ENCODE measurements at places on chromosomes 1 and 21. TPM values are rescaled to one million over a fixed set of nuclear protein-coding genes. Genes with fewer than 3 reads are reported as not detected.
A peak's percentile ranks its signal among the peaks of the same experiment; 100 is the strongest.

DNA sequence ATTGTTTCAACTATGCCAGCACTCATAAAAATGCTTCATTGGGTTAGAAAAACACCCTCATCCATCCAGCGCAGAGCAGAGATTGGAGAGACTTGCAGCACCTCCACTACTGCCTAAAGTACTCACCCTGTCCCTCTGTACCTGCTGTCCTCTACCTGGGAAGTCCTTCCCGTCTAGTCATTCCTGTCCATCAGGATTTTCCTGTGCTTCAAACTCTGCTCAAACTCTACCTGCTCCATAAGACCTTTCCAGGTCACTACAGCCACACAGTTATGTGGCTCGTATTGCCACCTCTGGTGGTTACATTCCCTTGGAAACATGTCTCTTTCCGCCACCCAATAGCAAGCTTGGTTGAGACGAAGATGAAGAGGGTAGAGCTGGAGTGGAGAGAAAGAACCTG is 7.2 kb downstream of the OVGP1 start:
- DNase-seq = no peak

- DNase-seq = no peak
Measured at GRCh38 chr1:209544098-209544497, 39.4 kb upstream of the CAMK1G start.

DNA sequence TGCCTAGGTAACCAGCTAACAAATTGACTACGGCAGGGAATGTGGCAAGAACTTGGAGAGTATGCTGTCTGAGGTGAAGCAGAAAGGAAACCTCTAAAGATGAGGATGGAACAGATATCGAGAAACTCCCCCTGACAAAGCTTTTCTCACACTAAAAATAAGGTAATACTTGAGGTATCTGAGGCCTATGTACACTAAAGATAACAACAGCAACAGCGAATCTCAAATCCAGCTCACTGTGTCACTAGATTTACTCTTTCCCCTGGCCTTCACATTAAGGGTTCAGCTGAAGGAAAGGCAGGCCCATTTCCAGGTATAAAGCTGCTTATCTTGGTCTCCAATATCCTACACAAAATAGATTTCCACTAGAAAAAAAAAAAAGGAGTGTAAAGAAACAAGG is 518.0 kb downstream of the KCNT2 start:
- DNase-seq = no peak

DNA sequence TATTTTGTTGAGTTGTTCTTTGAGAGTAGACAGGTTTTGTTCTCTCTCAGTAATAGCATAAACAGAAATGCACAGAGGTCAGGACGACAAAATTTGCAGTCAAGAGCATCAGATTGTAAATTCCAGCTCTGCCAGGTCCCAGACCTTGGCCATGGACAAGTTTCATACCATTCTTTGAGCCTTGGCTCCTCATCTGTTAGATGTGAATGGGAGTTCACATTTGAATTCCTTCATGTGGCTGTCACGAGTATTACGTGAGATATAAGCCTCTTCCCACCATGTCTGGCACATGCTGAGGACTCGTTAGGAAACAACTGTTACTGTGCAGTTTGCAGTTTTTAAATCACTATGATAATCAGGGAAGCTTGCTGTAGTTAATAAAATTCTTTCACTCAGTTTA is 93.2 kb upstream of the KCTD3 start:
- peak; percentile 33 for DNase-seq

DNA sequence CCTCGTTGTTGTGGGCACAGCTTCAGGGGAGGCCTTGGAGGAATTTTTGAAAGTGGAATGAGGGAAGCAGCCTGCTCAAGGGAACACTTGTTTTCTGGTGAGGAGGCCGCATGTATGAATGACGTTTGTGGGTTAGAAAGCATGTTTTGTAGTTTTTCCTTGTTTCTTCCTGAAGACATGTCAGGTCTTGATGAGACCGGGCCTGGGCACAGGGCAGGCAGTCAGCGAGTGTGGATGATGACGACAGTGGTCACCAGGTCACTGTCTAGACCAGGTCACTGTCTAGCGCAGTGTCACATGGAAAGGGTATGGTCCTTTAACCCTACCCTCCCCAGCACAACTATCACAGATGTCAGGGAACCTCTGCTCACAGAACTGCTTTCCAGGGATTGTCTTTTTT is 7.3 kb downstream of the PSEN2 start:
- DNase-seq = no peak

CDK18 gene
- 0.27 TPM for total RNA-seq

SPAG17 gene
- total RNA-seq = 0.09 TPM
